ENCODE measurements at places on chromosomes 1 and 21.

DNA sequence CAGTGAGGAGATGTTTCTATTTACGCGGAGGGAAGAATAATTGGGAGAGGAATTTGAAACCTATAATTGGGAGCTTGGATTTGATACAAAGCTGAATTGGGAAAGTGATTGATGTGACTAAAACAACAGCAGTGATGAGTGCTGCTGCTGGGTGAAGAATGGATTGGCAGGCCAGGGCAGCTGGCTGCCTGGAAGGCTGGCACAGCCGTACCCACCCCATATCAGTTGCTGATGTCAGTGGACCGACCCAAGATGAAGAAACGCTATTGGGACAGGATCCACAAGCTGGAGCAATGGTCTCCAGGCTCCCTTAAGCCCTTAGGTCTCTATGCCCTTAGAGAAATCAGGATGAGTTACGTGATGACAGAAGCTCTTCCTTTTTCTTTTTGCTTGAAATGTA lies 47.4 kb downstream of the GRIK1 start:
- DNase-seq = no peak

DNA sequence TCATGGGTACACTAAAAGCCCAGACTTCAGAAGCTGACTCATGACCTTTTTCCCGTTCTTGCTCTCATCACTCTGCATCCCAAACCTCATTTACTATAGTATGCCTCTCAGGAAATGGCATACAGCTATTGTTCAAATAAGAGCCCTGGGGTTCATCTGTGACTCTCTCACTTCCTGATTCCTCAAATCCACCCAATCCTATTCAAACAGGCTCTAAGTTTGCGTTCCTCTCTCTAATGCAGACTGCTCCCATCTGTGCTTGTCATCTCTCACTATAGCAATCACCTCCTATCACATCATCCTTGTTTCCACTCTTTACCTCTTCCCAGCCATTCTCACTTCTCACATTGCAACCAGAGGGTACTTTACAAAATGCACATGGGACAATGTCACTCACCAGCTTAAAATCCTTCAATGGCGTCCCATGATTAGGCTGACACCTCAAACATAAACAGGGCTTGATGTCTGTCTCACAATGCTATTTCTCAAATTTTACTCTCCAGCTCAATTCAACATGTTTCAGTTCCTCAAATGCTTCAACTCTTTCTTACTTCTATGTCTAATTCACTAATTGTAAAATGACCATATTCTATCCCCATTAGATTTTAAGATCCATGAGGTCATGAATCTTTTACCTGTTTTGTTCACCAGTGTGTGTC lies 408.4 kb downstream of the NTNG1 start:
- DNase-seq = no peak

DNA sequence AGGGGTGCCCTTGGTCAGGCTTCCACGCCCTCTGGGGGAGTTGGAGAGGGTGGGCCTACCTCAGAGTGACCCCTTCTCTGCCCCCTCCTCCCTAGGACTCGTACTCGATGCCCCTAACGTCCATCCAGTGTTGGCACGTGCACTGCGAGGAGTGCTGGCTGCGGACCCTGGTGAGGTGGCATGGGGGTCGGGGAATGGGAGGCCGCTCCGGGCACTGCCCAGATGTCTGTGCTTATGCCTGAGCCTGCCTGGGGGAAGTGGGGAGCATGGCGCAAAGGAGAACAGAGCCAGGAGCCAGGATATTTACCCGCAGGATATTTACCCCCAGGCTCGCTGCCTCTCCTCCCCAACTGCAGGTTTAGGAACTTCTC lies 24.5 kb downstream of the TMEM53 start:
- DNase-seq = no peak

DNA sequence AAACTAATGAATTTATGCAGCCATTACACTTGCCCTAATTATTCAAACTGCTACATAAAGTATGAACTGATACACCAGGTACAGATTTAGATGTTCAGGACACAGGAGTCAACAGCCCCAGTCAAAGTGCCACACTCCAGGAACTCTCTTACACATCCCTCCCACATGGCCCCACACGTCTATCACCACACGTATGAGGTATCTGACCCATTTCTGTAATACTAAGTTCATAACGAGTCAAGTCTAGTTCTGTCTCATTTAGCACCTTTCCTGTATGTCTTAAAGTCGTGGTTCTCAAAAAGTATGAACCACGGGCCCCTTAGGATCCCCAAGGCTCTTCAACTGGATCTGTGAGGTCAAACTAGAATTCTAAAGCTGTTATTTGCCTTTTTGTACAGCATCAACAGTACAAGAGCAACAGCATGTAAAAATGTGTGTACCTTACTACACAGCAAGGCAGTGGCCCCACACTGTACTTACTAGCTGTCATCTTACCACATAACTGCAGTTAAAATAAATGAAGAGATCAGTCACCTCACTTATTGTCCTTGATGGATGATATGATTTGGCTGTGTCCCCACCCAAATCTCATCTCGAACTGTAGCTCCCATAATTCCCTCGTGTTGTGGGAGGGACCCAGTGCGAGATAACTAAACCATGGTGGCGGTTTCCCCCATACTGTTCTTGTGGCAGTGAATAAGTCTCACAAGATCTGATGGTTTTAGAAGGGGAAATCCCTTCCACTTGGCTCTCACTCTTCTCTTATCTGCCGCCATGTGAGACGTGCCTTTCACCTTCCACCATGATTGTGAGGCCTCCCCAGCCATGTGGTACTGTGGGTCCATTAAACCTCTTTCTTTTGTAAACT lies 42.6 kb downstream of the SIPA1L2 start:
- DNase-seq = no peak
